ENCODE measurements at places on chromosomes 5 and 9. TPM values are rescaled to one million over a fixed set of nuclear protein-coding genes. Genes with fewer than 3 reads are reported as not detected.
A peak's percentile ranks its signal among the peaks of the same experiment; 100 is the strongest.

DNA sequence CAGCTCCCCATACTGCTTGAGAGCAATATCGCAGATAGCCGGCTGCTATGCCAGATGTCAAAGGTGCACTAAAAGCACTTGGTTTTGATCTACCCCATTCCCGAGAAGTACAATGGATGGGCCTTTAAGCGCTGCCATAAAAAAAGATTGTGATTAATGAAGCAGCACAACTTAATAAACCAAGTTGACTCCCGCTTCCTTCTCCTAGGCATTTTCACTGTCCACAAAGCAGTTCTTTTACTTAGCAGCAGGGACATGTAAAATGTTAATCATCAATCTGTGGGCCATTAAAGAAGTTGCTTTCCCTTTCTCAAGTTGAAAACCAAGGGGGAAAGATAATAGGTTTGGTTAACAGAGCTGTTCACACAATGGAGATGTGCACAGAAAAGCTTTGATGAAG lies 176.4 kb downstream of the TRPM6 start:
- H3K27ac ChIP-seq = no peak overlapping the region
- no peak for DNase-seq
- H3K4me3 ChIP-seq = no peak overlapping the region
- no peaks in the 10 kb centered on the region for H3K36me3 ChIP-seq

- no peak for DNase-seq
- H3K27ac ChIP-seq = no peak overlapping the region
- H3K4me1 ChIP-seq = peaks cover 5% of the 10 kb centered on the region
- no peaks in the 10 kb centered on the region for H3K27me3 ChIP-seq
- H3K4me3 ChIP-seq = no peak overlapping the region
- H3K36me3 ChIP-seq = no peaks in the 10 kb centered on the region
Measured at GRCh38 chr5:92332039-92332438, 948.9 kb upstream of the ARRDC3 start.

DNA sequence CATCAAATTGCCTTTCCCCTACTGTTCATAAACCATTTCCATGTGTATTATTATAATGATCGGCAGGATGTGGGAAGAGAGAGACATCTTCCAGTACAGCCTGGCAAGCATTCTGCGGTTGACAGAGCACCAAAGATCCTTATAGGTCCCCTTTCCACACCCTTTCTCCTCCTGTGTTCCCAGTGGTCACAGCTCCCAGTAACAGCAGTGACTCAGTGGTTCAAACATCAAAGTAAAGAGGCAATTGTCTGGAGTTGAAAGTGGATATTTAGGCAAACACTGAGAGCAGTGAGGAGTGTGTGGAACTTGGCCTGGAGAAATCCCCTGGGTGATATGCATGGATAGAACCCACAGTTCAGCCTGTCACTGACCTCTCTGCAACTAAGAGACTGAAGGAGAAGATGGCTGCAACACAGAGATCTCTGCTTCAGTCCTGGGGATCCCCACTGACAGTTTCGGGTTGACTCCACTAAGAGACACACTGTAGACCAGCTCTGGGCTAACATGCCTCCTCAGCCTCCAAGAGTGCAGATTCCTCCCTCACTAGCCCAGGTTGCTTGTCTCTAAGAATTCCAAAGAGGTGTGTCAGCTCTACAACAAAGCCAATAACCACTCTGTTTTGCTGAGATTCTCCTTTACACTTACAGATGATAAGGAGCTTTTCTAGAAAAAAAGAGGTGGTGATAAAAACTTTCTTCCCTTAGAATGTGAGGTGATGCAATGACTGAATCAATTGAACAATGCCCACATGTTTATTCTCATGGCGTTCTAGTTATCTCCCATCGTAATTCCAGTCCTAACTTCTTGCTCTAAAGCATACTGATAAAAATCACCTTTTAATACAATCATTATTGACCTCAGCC lies 94.4 kb upstream of the IL6ST start:
- no peak overlapping the region for H3K4me3 ChIP-seq
- peaks cover 9% of the 10 kb centered on the region for H3K4me1 ChIP-seq
- DNase-seq = no peak
- no peak overlapping the region for H3K27ac ChIP-seq
- no peaks in the 10 kb centered on the region for H3K36me3 ChIP-seq

DNA sequence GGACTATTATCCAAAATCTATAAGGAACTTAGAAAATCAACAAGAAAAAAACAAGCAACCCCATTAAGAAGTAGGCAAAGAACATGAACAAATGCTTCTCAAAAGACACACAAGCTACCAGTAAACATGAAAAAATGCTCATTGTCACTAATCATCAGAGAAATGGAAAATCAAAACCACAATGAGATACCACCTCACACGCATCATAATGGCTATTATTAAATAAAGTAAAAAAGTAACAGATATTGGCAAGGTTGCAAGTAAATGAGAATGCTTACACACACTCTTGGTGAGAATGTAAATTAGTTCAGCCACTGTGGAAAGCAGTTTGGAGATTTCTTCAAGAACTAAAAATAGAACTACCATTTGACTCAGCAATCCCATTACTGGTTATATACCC lies 167.0 kb upstream of the DMRTA1 start:
- no peak overlapping the region for H3K27ac ChIP-seq
- H3K4me1 ChIP-seq = peaks cover 11% of the 10 kb centered on the region
- peaks cover 33% of the 10 kb centered on the region for H3K27me3 ChIP-seq
- no peak overlapping the region for H3K4me3 ChIP-seq

BRINP1 gene
- total RNA-seq = 0.16 TPM

CYSRT1 gene
- total RNA-seq = 1.5 TPM

GRCh38 chr9:86141843-86142242 lies 42.5 kb upstream of the GOLM1 start:
- H3K4me1 ChIP-seq = no peaks in the 10 kb centered on the region
- no peaks in the 10 kb centered on the region for H3K27me3 ChIP-seq
- H3K4me3 ChIP-seq = no peak overlapping the region
- no peak for DNase-seq

DNA sequence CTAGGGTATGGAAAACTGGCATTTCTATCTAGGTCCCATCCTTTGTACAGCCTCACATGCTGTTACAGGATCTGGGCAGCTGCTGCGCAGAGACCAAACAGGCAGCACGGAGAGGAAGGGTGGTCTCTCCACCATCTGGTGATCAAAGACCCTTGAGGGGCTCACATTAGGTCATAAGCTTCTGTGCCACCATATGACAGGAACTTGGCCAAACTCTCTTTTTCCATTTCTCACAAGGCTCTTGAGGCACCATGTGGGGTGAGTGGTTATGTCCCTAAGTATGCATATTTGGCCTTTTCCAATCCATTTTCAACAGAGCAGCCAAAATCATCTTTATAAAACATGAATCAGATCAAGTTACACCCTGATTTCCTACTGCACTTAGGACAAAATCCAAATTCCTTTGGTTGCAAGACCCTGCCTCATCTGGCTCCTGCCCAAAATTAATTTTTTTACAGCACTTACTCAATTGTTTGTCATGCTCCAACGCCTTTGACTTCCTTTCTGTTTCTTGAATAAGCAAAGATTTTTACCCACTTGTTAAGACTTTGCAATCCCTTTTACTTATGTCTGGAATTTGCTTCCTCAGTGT lies 730.0 kb downstream of the MAT2B start:
- no peaks in the 10 kb centered on the region for H3K36me3 ChIP-seq
- H3K27me3 ChIP-seq = no peaks in the 10 kb centered on the region
- H3K27ac ChIP-seq = no peak overlapping the region
- DNase-seq = no peak

DNA sequence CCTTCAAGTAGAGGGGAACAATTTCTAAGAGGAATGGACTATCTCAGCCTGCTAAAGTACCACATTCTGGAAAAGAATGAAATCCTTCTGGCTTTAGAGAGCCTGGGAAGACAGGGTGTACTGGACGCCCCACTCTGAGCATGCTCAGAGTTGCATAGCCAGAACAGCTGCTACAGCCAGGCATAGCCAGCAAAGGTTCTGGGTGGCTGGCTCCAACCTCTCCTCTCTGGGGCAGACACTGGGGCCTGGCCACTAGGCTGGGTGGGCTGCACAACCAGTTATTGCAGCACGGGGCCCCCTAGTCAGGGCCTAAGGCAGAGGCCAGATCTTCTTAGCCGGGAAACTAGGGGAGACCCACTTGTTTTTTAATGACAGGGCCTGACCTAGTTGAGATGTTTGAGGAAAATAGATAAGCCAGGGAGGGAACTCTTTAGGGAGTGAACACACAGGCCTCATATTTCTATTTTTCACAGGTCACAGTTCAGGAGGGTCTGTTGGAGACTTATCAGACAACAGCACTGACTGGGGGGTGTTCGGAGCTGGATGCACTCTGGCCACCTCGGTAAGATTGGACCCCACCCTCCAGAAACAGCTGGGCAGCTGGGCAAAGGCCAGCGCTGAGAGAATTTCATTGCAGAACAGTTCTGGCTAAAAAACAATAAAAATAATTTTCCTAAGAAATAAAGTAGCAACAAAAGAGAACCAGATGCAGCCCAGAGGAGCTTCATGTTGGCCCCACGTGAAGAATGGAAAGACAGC lies 142.9 kb downstream of the LPAR1 start:
- peak overlapping the region; percentile 68 for H3K27ac ChIP-seq
- no peak overlapping the region for H3K4me3 ChIP-seq
- no peak for DNase-seq
- H3K36me3 ChIP-seq = peaks cover 21% of the 10 kb centered on the region
- peaks cover 84% of the 10 kb centered on the region for H3K4me1 ChIP-seq

DNA sequence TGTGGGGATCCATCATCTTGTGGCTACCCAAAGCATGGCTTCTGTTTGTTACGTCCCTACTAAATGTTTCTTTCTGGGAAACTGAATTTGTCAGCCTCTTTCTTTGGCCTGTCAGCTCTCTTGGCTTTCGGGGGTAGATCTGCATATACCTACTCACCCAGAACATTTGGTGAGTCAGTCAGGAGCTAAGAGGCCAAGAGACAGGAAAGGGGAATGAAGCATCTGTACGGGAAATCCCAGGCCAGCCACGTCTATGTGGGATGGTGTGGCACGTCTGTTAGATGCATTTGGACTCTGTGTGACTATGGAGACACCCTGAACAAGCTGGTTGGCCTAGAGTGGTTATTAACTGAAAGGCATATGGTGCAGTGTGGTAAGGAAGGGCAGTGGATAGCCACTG lies 58.1 kb downstream of the CDO1 start:
- DNase-seq = no peak
- no peak overlapping the region for H3K27ac ChIP-seq
- H3K4me3 ChIP-seq = no peak overlapping the region
- H3K27me3 ChIP-seq = peaks cover 7% of the 10 kb centered on the region
- H3K36me3 ChIP-seq = no peaks in the 10 kb centered on the region

DNA sequence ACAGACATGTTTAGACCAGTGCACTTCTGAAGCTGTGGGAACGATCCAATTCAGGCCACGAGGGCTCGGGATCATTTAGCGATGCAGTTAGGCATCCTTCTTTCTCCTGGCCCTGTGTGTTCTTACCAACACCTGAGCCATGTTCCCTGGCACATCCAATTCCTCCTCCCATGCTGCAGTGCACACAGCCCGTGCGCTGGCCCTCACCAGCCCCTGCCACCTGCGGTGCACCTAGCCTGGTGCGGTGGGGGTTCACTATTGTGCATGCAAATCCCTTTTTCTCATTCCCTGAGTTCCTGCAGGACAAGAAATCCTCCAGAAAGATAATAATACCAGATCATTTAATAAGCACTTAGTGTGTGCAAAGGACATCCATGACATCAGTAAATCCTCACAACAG lies 53.5 kb downstream of the NEURL1B start:
- no peak for DNase-seq
- no peak overlapping the region for H3K4me3 ChIP-seq
- H3K27me3 ChIP-seq = no peaks in the 10 kb centered on the region
- no peak overlapping the region for H3K27ac ChIP-seq
- peaks cover 21% of the 10 kb centered on the region for H3K4me1 ChIP-seq
- H3K36me3 ChIP-seq = no peaks in the 10 kb centered on the region

DNA sequence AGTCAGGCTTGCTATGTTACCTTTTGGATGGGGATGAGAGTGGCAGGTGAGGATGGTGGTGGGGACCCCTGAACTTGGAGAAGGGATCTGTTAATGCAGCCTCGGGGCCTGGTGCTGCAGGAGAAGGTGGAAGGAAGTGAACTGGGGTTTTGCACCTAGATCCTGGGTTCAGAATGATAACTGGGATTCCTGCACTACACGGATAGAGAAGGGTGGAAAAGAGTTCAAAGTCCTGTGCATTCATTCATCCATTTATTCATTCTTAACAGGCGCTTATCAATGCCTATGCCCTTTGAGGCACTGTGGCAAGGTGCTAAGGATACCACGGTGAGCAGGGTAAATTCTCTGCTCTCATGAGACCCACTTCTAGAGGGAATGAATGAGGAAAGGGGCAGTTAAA lies 41.7 kb upstream of the TJP2 start:
- H3K36me3 ChIP-seq = peaks cover 5% of the 10 kb centered on the region
- H3K4me1 ChIP-seq = peaks cover 49% of the 10 kb centered on the region
- no peak overlapping the region for H3K4me3 ChIP-seq
- peak overlapping the region; percentile 15 for H3K27ac ChIP-seq
- no peaks in the 10 kb centered on the region for H3K27me3 ChIP-seq
- peak; percentile 23 for DNase-seq

GRCh38 chr5:113614191-113614590 lies 100.7 kb downstream of the YTHDC2 start:
- no peak overlapping the region for H3K4me3 ChIP-seq
- peaks cover 19% of the 10 kb centered on the region for H3K27me3 ChIP-seq
- H3K27ac ChIP-seq = no peak overlapping the region
- H3K36me3 ChIP-seq = no peaks in the 10 kb centered on the region

SHISAL2B gene
- total RNA-seq = not detected

SLCO6A1 gene
- total RNA-seq = 0.78 TPM

- no peaks in the 10 kb centered on the region for H3K36me3 ChIP-seq
- H3K4me3 ChIP-seq = no peak overlapping the region
- no peaks in the 10 kb centered on the region for H3K27me3 ChIP-seq
- no peak overlapping the region for H3K27ac ChIP-seq
Measured at GRCh38 chr9:135136481-135136880, 49.0 kb downstream of the OLFM1 start.

LURAP1L gene
- total RNA-seq = 46.3 TPM

SLCO4C1 gene
- total RNA-seq = 0.11 TPM

DNA sequence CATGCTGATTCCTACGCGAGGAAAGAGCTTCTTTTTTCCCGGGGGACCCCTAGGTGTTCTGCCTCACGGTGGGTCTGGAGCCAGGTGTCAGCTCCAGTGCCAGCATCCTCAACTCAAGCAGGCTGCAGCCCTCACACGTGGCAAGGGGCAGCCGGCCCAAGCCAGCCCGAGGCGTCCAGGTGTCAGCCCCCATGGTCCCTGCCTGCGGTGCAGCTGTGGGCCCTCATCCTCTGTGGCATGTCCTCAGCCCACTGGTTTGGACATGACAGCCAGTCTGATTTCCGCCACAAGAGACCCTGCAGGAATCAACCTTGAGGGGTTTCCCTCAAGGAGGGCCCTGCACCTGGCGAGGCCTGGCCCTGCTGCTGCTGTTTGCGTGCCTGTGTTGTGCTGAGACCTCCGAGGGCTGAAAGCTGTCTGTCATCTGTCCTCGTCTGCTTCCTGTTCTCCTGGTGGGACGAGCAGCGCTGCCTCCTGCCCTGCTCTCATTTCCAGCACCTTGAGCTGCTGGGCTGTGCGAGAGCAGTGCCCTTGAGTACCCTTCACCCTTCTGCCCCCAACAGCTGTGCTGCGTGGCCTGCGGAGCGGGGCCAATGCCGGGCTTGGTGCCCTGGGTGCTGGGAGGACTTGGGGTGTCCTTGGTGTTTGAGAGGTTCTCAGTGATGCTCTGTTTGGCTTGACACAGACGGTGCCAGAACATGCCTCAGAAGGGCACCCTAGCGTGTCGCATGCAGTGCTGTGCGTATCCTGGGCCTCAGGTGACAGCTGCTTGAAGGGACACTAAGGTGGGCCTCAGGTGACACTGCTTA lies 137.6 kb downstream of the CACNA1B start:
- H3K36me3 ChIP-seq = no peaks in the 10 kb centered on the region
- no peaks in the 10 kb centered on the region for H3K4me1 ChIP-seq
- no peaks in the 10 kb centered on the region for H3K27me3 ChIP-seq
- no peak for DNase-seq
- no peak overlapping the region for H3K27ac ChIP-seq
